ENCODE measurements at places on chromosomes 11 and 22.

DNA sequence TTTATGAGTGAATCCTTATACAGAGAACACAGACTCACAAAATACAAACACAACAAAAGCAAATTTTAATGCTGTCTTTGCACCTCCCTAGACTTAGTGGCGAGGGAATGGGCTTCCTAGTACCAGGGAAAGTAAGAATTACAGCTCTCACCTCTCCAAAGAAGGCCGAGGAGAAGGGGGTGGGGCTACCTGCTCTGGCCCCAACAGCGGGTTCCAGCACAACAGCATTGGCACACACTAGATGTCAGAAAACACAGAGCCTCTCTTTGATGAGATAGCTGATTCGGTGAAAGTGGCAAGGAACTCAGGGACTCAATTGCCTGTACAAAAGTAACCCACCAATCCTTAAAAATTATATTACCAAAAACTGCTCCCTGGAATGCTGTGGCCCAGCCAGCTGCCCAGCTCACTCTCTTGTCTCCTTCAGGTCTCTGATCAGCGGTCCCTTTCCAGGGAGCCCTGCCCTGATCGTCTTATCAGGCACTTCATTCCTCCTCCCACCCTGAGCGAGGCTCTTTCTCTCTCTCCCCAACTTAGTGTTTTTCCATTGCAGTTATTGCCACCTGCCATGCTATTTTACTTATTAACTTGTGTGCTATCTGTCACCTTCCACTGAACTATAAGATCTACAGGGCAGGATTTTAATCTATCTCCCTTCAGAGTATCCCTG, 30.7 kb downstream of the SPON1 start:
- DNase-seq, result no peak

DNA sequence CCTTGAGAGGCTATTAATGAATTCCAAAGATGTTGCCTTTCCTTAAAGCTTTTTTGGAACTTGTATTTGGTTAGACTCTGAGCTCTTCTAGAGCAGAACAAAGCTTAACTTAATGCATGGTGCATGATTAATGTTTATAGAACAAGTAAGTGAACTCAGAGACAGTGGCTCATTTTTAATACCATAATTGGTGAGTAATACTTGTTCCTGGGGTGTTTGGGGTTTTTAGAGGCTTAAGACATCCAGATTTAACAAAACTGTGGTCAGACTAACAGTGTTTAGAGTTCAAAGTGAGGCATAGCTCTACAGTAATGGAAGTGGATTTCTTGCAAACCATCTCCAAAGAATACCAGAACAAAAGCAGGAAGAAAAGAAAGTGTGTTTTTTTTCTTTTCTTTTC, 73.7 kb upstream of the CTSC start:
- no peak for DNase-seq

GRCh38 chr22:41966607-41967240, 2.5 kb upstream of the SEPTIN3 start:
- DNase-seq, result peak; percentile 38

DNA sequence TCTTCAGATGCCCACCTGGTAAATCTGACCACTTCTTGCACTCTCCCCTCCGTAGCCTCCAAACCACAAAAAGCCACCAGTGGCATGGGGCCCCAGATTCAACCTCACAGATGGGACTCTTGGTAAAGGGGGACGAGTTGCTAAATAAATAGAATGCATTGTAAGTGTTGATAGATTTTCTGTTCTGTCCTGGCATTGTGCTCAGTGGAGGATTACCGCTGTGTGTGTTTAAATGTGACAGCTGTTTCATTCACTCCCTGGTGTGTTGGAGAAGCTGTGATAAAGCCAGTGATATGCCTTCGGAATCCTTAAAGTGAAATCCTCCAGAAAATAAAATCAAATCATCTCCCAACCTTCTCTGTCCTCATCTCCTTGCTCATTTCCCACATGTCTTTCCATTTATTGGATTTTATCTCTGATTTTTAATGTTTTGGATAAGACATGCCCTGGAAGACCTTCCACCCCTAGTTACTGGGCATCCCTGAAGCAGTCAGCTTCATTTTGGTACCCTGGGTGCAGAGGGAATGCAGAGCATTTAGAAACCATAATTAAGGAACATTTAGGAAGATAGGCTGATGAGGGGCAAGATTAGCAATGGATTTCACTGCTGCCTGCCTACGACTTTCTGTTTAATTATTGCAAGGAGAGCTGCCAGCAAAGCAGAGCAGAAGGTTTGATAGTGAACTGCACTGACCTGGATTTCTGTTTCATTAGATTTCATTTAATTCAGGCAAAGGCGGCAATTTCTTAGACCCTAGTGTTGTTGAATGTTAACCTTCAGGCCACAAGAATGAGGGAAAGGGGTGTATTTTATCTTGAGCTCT, 460.9 kb upstream of the KIRREL3 start:
- DNase-seq, result no peak

DNA sequence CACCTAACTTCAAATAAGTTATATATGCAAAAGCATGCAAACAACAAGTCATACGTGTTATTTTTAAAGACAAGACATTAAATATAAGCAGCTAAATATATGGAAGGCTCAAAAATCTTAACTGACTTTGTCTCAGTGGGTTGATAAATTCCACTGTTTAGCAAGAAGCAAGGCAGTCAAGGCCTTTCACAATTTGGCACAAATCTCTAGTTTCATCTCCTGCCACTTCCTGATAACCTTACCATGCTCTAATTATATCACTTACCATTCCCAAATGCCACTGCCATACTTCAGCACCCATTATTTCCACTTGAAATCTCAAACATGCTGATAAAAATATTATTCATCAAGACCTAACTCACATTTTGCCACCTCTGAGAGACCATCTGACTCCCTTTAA, 24.8 kb downstream of the DCUN1D5 start:
- no peak for DNase-seq

DNA sequence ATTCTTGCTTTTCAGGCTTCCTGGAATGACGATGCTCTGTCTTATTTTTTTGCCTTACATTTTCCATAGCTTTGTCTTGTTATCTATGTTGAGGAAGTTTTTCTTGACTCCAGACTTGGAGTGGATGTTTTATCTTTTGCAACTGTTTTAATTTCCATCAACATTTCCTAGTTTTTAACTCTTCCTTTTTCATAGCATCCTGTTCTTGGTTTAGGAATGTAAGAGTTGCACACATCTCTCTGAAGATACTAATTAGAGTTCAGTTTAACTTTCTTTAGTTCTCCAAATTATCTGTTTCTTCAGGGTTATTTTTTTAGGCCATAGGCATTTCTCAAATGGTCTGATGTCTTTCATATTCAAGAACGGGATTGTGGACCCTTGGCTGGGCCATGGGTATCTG, 10.4 kb downstream of the CLDN5 start:
- no peak for DNase-seq

Measured in memory B cell (primary cell).